AG09319 (cell line): ENCODE measurements at places on chromosomes 6 and 20.

DNA sequence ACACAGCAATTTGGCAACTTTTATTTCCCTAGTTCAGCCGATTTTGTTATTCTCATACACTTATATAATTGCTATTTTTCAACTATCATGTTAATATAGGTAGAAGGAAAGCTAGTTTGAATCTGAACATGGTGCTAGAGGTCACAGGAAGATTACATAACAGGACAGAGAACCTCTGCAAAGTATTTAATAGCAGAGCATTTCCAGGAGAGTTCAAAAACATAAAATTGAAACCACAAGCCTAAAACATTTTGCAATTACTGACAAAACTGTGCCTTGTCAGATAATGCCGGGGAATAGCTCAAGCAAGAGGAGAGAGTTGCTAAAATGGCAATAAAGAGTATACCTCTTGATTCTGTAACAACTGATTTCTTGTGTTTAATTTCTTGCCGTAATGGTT, 70.8 kb downstream of the TFAP2B start:
- no peak for DNase-seq

- DNase-seq: no peak
Observed at GRCh38 chr6:69735027-69735426, 61.8 kb downstream of the LMBRD1 start.

DNA sequence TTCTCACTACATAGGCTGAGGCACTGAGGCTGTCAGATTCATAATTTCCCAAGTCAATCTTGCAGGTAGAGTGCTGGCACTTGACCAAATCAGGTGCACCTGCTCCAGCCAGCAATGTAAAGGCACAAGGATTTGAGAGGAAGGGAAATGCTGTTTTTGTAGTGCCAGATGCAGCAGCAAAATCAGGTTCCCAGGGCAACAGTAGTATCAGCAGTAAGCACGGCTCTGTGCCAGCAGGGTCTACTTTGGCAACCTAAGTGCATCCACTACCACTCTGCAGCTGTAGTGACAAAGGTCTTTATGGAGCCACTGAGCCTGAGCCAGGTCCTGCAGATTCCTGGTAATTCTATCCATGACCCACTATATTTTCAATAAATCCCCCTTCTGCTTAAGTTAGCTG, 329.5 kb downstream of the TPBG start:
- DNase-seq: no peak

DNA sequence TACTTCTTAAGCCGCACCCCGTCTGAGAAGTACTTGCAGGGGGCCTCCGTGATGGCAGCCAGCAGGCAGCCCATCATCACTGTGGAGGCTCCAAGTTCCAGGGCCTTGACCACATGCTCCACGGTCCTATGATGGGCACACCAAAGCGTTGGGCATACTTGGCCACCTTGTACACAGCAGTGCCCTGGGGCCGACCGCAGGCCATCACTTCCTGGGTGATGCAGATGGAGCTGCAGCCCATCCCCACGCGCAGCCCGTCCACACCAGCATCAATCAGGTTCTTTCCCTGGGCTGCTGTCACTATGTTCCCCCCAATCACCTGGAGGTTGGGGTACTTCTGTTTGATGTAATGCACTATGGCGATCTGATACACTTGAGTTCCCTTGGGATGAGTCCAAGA, 19.8 kb upstream of the RNF144B start:
- DNase-seq: no peak

GRCh38 chr6:7640607-7641577, 50.9 kb downstream of the SNRNP48 start:
- no peak for DNase-seq

DNA sequence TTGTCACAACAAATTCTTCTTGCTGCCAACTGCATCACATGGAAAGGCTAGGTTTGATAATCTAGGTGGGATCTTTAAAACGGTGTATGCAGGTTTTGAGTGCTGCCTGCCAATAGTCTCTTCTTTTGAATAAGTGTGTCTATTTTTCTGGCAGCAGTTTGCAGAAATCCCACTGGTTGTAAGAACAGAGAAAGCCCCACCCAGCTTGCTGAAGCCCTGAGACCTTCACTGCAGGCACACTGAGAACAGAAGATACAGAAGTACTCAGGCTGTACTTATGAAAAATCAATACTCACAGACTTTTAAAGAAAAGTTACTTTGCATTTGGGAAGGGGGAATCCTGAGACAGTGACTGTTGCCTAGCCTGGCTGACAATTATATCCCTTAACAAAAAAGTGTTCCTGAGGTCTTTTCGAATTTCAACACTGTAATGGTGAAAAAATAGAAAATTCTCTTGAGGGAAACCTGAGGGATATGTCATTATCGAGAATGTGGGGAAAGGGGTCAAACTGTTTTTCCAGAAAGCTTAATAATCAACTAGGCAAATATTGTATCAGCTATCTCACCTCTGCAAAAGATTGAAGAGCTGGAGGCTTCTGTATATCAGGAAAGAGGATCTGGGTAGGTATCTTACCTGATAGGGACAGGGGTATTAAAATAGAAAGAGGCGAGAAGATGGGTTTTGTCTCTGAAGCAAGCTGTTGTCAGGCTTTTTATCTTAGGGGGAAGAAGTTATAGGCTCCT, 199.9 kb downstream of the LRFN2 start:
- DNase-seq: no peak

- DNase-seq: no peak
Observed at GRCh38 chr20:44790638-44791393, 19.5 kb downstream of the RIMS4 start.

DNA sequence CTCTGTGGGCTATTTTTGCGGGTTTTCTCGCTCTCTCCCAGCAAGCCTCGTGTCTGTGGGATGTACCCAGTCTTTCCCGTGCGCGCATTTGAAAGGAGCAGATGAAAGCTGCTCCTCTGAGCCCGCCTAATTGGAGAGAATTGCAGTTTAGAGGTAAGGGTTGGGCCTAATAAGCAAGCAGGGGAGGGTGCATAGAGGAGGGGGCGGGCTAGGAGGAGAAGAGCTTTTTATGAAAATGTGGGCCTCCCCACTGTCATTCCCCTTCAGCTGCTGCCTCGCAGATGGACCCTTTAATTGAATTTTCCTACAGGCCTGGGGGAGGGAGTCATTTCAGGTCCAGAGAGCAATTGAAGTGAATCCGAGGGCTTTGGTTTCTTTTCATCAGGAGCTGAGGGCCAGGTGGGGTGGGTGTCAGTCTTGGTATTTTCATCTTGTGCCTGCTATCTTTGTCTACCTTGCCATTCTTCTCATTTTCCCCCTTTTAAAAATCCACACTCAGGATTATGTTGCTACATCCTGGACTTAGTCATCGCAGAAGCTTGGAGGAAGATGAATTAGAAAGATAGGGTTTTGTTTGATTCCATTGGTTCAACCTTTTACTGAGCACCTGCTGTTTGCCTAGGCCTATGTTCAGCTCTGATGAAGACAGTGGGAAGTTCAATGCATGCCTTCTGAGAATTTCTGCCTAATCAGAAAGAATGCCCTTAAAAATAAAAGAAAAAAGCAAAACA, 423.4 kb downstream of the CD83 start:
- DNase-seq: no peak

DNA sequence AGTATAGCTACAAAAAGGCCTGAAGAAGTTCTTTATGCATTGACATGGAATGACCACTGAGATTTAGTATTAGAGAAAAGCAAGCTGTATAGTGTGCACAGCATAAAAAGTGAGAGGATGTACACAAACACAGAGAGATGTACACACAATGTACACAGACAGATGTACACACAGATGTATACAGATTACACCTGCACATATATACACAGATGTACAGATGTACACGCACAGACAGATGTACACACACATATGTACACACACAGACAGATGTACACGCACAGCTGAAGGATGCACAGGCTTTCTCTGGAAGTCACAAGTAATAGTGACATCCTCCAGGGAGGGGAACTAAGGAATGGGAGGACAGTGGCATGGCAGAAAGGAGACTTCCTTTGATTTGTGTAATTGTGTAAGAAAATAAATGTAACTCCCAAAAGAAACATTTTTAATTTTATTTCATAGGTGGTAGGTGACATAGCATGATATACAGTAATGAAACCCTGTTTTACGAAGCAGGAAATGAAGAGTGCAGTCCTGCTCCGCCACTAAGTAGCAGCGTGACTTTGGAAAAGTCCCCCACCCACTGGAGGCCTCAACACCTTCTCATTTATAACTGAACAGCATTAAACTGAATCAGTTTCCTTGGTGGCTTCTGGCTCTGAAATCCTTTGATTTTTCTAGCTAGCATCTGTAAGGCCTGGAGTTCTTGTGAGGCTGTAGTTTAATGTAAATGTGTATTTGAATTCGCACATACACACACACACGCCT, 14.1 kb downstream of the NFATC2 start:
- no peak for DNase-seq

- no peak for DNase-seq
Observed at GRCh38 chr6:159640322-159640721, 52.7 kb downstream of the SOD2 start.

DNA sequence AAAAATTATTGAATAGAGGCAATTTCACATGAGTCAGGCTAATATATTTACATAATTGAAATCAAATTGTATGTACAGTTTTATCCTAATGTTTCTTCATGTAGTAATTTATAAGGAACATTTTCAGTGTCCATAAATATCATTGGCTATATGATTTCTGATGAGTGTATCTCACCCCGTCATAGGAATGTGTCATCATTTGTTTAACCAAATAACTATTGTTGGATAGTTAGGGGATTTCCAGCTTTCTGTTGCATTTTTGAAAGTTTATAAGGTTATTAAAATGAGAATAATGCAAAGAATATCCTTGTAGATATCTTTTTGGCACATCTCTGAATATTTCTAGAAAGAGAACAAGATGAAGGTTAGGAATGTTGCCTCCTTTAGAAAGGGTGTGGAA, 39.0 kb downstream of the SYTL3 start:
- DNase-seq: no peak

GRCh38 chr6:142846459-142846831, 98.5 kb downstream of the HIVEP2 start:
- no peak for DNase-seq

DNA sequence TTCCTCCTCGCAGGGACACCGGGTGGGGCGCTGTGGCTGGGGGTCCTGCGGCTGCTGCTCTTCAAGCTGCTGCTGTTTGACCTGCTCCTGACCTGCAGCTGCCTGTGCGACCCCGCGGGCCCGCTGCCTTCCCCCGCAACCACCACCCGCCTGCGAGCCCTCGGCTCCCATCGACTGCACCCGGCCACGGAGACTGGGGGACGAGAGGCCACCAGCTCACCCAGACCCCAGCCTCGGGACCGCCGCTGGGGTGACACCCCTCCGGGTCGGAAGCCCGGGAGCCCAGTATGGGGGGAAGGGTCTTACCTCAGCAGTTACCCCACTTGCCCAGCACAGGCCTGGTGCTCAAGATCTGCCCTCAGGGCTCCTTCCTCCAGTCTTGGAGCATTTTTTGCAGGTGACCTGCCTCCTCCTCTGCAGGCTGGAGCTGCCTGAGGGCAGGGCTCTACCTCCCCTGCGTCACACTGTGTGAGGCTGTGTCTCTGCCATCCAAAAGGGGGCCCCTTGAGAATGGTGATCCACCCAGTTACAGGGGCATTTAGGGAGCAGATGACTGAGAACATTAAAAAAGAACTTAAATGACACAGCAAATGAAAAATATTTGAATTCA, 3.9 kb upstream of the CNPY3 start:
- no peak for DNase-seq

GRCh38 chr20:61757-62156, 25.7 kb upstream of the DEFB125 start:
- no peak for DNase-seq

- DNase-seq: no peak
Observed at GRCh38 chr6:5107341-5107740, 22.2 kb downstream of the PPP1R3G start.

GRCh38 chr6:116945809-116946208, 68.8 kb downstream of the RFX6 start:
- no peak for DNase-seq

DNA sequence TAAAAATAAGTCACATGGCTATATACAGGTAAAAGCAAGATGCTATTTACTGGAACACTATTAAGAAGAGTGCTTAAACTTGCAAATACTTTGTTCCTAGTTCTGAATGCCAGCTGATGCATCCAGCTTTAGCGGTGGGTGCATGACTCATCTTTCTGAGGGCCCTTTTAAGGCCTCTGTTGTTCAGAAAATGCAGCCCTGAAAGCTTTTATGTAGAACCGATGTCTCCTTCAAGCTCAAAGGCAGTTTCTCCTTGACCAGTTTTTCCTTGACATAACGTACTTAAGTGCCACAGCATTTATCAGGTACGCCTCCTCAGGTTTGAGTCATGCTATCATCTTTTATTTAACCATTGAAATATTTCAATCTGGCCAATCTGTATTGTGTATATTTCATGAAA, 82.8 kb downstream of the MLIP start:
- DNase-seq: no peak

GRCh38 chr6:79646561-79646960, 15.4 kb downstream of the SH3BGRL2 start:
- no peak for DNase-seq

- no peak for DNase-seq
Observed at GRCh38 chr20:45378191-45378590, at the start of gene TP53TG5. TP53TG5 (minus strand) TSS chr20:45378325; CDS start chr20:45378236, 89 bp downstream.

DNA sequence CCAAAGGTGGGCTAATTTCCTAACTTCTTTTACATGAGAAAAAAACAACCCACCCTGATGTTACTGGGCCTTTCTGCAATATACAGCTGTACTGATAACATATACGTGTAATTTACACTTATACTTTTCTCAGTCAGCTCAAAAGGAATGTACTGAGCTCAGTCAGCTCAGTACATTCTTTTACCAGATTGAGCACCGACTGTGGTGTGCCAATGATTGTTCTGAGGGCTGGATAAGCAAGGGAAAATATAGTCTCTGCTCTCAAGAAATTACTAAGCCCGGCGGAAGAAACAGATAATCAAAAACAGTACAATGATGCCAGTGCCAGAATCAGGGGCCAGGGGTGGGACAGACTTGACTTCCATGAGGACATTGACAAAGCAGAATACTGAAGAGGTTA, 10.0 kb upstream of the BLOC1S5 start:
- no peak for DNase-seq

DNA sequence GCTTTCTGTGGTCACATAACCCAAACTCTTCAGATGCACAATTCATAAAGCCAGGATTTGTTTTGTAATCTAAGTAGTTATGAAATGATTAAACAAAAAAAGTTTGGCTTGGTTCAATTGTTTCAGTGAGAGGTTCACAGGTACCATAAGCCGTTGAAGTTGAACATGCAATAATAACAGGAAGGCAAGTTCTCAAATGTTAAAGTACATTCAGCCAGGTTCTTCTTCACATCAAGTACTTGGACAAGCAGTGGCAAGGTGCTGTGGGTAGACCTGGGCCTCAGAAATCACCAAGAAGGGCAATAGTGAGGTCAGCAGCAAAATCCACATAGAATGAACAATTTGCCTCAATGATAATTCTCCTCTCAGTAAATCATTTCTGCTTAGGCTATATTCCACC, 175.5 kb downstream of the EPM2A start:
- no peak for DNase-seq
